ENCODE measurements at places on chromosomes 6 and 20.

DNA sequence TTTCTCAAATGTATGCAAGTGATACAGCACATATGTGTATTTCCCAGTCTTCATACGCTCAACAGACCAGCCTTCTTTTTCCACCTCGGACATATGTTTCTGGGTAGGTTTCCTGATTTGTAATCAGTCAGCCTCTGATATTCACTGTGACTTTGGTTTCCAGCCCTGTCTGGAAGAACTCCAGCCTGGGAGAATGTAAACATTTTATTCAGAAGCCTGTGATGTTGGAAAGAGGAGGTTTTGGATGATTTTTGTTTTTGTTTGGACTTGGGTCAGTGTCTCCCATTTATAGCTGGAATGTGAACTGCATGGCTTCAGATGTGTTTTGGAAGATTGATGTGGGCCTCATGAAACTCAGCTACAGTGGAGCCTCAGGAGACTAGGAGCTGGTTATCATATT is 172.2 kb upstream of the CENPW start:
- no peak for DNase-seq

DNA sequence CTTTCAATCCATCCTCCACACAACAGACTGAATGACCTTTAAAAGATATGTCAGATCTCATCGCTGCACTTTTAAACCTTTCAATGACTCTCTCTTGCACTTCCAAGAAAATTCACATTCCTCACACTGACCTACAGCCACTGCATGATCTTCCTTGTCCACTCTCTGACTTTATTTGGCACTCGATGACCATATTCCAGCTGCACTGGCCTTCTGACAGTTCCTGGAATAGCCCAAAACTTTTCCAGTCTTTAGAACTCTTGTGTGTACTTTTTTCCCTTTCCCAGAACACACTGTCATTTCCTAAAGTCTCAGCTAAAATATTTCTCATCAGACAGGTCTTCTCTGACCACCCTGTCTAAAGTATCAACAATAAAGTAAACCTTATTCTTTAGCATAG is 174.6 kb downstream of the ADGRG6 start:
- no peak for DNase-seq

GRCh38 chr20:21628800-21629199 is 76.7 kb upstream of the PAX1 start:
- no peak for DNase-seq

DNA sequence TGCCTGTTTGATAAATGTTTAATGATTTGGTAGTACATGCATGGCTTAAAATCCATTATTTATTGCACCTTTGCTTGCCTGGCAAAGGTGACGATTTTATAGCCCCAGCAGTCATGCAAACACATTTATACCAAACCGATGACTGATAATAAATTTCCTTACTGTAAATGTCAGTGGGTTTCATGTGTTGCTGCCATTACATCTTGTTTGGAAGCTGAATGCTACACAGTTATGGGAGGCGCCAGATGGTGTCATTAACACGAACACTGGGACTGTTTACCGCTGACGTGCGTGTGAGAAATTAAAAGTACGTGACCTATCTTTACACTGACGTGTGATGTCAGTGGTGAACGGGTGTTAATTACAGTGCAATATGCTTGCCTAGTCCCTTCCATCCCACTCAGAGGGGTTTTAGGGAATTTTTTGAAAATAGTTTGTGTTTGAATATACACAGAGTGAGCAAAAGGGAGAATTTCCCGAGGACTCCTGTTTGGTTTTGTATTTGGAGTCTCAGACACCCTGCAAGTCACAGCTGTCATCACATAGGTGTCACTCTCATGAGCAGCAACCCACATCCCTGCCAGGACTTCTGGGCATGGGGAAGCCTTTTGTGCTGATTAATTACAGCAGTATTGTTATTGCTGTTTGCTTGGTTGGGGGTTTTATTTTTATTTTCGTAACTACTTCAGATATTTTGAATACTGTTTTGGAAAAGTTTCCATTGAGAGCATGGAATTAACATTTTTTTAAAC is 151.8 kb upstream of the INSM1 start:
- no peak for DNase-seq

DNA sequence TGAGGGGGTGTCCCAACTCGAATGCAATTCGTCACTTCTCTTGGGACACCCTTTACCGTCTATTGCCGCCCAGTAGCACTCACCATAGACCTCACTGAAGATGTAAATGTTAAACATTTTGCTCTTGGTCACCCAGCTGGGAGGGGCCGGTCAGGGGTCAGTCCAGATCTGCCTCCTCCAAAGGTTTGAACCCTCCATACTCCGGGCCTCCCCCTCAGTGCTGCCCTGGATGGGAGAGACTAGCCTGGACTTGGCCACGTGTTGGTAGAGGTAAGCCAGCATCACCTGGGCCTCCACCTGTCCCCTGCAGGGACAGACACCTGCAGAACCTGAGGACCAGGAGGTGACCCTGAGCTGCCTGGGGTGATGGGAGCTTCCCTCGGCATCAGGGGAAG is 5.0 kb upstream of the MYT1 start:
- DNase-seq, result no peak

DNA sequence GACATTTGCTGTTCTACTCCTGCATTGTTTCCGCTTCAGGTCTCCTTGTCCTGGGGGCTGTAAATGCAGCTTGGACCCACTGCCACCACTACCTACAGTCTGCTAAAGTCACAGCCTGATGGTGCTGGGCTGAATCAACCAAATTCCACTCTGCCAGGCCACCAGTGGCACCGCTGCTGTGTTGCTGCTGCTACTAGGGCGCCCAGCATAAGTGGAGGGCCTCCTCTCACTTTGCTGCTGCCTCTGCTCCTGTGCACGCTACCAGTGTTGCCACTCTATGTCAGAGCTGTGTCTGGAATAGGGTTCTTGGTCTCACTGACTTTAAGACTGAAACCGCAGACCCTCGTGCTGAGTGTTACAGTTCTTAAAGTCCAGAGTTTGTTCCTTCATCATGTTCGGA is 1.4 kb upstream of the SSR1 start:
- no peak for DNase-seq

GRCh38 chr20:43981540-43981939 is 66.9 kb downstream of the TOX2 start:
- DNase-seq, result no peak

DNA sequence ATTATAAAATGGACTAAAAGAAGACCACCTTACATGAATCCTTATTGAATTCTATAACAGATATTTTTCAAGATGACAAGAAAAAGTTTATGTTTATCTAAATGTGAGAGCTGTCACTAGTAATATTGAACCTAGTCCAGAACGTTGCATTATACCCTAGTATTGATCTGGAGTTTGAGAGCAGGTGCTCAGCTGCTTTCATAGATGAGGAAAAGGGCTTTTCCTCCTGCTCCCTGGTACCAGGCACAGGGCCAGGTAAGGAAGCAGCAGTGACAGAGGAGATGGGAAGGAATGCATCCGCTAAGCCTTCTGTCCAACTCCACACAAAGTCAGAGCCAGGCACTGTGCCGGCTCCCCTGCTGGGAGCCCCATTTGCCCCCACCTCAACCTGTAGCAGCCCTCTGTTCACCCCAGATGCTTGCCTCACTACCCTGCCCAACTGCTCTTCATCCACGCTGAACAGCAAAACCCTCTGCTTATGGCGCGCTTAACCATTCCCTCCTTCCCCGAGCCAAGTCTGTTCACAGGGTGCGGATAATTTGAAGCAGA is 393.1 kb downstream of the FRK start:
- no peak for DNase-seq

- DNase-seq, result no peak
Observed at GRCh38 chr20:57808264-57809070, 98.7 kb upstream of the PMEPA1 start.

- DNase-seq, result no peak
Observed at GRCh38 chr6:146149770-146150169, 120.9 kb downstream of the GRM1 start.

GRCh38 chr20:401682-402495 is 6.2 kb upstream of the RBCK1 start:
- no peak for DNase-seq

DNA sequence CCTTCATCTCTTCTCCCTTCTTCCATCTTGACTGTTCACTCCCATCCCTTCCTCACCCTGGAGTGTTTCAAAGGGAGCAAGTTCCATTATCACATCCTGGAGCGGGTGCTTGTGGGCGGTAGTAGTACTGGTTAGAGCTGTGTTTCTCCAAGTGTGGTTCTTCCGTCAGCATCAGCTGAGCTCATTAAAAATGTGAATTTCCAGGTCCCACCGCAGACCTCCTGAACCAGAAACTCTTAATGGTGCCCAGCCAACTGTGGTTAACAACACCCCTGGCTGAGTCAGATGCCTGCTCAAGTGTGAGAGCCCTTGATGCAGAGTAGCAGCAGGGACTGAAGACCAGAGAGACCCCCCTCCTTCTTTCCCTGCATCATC is 24.4 kb downstream of the ANGPT4 start:
- DNase-seq, result no peak

DNA sequence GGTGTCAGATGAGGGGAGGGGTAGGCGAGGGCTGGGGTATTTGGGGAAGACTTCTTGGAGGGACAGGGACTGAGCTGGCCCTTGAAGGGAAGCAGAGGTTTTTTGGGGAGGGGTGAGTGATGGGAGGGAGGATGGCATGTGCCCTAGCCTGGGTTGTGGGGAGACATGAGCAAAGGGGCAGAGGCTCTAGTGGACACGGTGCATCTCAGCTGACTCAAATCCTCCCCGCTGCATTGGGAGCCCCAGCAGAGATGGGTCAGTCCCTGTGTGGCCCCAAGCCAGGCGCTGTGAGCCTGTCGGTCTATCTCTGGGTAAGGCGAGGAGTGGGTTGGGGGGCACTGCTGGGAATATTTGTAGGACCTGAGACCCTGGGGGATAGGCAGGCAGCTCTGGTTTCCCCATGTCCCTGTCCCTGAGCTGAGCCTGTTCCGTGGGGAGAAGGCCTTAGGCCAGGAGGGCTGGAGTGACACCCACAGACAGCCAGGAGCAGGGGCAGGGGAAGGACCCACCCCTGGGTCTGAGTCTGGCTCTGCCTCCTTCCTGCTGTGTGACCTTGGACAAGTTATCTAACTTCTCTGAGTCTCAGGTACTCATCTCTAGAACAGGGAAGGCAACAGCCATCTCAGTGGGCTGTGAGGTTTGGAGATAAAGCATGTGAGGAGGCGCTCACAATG is 36.0 kb downstream of the SPDEF start:
- DNase-seq, result no peak

GRCh38 chr20:48728042-48728825 is 99.6 kb downstream of the PREX1 start:
- DNase-seq, result no peak

- no peak for DNase-seq
Observed at GRCh38 chr6:15443119-15443830, 197.4 kb downstream of the JARID2 start.

GRCh38 chr6:130359736-130360135 is 6.1 kb upstream of the TMEM200A start:
- DNase-seq, result no peak

- DNase-seq, result no peak
Observed at GRCh38 chr6:142009647-142010046, 123.1 kb upstream of the GJE1 start.

DNA sequence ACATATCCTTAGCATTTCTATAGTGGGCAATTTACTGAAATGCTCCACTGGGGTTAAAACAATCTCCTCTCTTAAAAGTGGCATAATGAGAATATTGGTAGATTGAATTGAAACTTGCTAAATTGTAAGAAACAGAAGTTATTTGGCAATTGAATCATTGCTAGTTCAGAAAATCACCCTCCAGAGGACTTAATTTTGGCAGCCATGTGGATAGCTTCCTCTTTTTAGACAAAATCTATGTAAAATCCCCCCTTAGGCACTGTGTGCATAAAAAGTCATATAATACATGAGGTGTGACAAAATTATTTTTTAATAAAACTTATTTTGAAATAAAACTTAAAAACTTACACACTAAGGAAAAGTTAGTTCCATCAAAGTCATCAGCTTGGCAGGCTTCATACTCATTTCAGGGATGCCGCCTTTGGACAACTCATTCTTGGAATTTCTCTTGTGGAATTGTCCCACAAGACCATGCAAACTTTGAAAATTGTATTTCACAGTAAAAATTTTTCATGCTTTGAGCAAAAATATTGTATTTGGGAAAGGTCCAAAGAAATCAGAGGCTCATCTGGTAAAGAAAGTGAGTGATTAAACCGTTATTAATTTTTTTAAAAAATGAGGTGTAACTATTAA is 473.0 kb downstream of the BCKDHB start:
- DNase-seq, result no peak

DNA sequence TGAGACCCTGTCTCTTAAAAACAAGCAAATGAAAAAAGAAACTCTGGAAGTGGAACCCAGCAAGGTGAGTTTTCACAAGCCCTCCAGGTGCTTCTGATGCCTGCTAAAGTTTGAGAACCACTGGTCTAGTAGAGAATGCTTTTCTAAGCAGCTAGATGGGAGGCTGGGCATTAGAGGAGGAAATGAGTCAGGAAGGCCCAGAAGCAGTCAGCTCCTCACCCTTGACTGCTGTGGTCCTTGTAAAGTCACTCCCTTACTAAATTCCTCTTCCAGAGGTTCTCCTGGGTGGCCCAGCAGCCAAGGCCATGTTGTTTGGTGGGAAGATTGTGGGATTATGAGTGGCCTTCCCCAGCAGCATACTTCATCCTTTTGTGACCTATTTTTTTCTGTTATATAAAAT is 52.0 kb upstream of the FYN start:
- DNase-seq, result no peak

DNA sequence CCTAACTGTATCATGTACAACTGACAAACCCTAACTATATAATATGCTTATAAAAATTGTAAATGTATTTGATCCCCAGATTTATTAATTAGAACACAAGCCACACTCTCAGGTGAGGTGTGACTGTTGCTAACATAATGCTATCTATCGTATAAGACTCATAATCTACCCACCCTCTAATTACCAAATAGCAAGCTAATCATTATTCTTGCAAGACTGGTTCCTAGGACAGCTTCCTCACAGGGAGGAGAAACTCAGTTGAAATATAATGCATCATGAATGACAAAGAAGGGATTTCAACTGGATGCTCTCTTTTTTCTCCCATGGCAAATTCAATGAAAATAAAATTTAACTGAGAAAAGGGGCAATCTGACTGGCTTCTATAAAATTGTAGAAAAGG is 35.4 kb downstream of the ELOVL4 start:
- DNase-seq, result no peak
